LHCN-M2 (cell line): ENCODE measurements at places on chromosomes 1 and 21.
A peak's percentile ranks its signal among the peaks of the same experiment; 100 is the strongest.

GRCh38 chr21:29739176-29739575, 200.6 kb downstream of the GRIK1 start:
- DNase-seq = no peak

DNA sequence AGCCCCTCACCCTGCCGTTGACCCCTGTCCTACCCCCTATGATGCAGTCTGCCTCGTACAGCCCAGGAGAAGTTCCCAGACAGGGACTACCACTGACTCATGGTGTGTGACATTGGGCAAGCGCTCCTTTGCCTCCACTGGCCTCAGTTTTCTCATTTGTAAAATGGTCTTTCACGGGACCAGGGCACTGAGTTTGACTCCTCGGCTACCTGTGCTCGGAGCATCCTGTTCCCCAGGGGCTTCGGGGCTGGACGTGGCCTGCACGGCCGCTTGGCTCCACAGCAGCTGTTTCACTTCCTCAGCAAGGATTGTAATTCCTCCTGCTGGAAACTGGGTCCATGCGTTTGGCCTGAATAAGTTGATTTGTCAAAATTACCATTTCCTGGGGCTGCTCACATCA, 277.3 kb downstream of the MATN1 start:
- DNase-seq = no peak

DNA sequence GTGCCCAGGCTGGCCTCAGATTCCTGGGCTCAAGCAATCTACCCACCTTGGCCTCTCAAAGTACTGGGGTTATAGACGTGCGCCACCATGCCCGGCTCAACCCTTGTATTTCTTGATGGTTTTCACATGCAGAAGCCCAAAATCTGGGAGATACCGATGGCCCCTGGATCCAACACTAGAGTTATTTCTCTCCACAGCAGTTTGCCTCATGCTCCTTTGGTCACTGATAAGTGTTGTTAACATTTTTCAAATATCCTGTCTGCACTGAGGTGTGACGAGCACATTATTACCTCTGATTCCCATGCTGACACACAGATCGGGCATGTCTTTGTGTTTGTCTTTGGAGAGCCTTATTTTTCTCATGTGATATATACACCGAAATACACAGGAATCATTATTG, 107.0 kb downstream of the KIF26B start:
- DNase-seq = no peak

DNA sequence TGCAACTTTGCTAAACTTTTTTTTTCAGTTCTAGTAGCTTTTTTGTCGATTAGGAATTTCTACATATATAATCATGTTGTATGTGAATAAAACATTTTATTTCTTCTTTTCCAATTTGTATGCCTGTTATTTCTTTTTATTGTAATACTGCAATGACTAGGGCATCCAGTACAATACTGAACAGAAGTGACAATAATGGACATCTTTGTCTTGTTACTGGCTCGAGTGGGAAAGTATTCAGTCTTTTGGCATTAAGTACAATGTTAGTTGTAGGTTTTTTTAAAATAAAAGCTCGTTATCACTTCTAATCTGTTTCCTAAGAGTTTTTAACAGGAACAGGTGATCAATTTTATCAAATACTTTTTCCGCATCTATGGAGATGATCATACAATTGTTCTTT, 9.8 kb downstream of the STPG1 start:
- DNase-seq = no peak

GRCh38 chr1:212293579-212293978, 8.4 kb downstream of the PPP2R5A start:
- DNase-seq = no peak

DNA sequence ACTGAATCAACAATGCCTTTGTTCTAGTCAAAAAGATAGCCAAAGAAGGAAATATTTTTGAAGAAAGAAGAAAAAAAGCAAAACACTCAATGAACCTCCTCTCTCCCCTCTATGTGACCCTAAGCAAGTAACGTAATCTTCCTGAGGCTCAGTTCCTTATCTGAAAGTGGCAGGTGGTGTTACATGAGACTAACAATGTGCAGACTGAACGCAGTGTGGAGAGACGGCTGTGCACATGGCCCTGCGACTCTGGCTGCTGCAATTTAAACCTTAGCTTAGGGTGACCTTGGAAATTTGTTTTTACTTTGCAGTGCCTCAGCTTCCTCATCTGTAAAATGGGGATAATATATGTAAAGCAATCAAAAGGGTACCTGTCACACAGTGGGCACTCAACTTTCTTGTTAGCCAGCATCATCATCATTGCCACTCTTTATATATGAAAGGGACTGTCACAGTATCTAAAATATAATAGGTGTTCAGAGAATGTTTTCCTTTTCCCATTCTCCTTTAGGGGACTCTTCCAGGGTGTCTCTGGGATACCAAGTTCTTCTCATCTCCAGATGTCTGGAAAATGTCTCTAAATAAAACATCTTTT, 100.1 kb upstream of the JUN start:
- DNase-seq = no peak

- peak; percentile 57 for DNase-seq
Measured at GRCh38 chr1:20410503-20410902, 75.5 kb downstream of the CAMK2N1 start.

- no peak for DNase-seq
Measured at GRCh38 chr1:113593550-113594297, 165.6 kb downstream of the PHTF1 start.

DNA sequence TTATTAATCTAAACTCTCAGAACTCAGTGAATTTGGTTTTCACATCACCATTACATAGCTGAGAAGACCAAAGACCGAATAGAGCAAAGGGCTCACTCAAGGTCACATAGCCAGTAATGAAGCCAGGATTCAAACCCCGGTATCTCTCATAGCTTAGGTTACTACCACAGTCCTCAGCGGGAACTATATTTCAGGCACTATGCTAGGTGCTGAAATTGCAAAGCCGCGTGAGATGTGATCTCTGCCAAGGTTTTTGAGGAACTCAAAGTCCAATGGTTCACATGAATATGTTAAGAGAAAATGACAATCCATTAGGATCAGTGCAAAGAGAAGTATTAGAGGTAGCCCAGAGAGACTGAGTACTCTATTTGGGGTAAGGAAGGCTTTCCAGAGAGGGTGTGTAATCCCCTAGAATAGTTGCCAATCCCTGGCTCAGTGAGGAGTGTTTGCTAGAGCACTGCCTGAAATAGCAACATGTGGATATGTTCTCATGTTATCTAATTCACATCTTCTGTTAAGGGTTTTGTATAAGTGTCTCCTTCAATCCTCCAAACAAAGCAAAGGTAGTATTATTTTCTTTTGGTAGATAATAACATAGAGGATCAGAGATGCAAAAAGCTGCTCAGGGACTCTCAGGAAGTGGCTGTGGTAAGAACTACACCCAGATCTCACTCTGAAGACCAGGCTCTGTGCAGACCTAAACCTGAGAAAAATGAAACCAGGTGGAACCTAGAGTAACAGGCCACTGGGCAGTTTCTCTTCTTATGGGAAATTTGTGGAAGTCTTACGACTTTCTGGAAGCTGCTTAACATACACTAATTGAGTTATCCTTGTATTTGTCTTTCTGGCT, 93.1 kb upstream of the C8B start:
- no peak for DNase-seq

- DNase-seq = no peak
Measured at GRCh38 chr1:178498896-178499675, 2.3 kb upstream of the CLEC20A start.

DNA sequence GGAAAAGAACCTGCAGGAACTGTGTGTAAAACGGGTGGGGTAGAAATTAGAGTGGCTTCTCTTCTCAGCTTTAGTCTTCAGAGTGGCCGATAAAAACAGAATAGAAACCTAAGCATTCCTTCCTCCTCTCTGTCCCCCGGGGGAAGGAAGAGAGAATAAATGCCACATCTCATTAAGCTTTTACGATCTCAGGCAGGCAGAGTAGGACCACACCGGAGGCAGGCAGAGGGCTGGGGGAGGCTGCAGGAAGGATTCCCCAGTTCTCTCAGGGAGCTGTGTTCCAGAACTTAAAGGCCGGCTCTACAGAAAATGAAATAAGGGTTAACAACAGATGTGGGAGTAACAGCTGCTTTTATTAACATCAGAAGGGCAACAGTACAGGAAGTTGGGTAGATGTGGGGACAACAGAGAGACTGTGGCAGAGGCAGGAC, 24.5 kb upstream of the MEF2D start:
- DNase-seq = no peak

GRCh38 chr1:165397944-165398343, 41.4 kb upstream of the LMX1A start:
- peak; percentile 18 for DNase-seq

- no peak for DNase-seq
Measured at GRCh38 chr1:28326984-28327383, 1.9 kb upstream of the MED18 start.

DNA sequence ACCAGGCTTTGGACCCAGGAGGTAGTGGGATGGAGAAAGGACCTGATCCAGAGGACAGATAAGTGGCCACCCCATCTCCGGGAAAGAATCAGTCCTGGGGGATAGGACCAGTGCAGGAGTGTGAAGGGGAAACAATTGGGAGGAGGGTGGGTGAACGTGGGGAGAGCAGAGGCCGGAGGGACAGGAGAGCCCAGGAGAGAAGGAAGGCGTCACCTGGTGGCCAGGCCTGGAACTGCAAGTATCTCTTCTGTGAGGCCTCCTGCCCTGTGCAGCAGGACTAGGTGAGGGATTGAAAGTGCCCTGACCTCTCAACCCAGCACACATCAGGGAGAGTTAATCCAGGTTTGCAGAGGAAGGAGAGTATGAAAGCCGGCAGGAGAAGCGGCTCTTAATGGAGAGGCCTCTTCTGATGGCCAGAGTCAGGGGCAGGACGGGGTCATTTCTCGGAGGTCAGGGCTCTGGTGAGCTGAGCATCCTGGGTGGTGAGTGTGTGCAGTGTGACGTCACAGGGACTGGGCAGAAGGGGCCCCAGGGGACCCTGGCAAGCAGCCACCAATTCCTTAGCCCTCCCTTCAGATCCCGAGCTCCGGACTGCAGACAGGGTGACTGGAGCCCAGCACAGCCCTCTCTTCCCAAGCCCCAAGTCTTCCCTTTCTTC, 9.2 kb upstream of the LAD1 start:
- DNase-seq = peak; percentile 64

DNA sequence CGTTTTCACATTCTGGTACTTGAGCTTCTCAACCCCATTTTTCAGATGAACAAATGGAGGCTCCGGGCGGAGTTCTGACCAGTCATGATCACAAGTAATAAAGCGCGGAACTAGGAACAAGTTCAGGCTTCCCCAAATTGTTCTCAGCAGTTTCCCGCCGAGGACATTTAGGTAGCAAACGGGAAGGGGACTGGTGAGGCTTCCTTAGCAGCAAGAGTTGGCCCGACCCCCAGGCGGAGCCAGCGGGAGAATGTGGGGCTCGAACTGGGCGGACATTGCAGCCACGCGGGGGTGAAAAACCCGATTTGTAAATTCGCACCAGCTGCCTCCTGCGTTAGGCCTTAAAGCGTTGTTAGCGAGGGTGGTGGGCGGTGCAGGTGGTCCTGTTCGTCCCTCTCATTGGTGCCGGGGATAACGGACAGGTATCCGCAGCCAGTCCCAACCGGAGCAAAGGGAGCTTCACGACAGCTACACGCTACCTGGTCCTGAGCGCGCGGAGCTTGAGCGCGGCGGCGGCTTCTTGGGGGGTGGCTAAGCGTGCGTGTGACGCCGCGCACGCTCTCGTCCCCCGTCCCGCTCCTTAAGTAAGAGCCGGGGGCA, 15.3 kb downstream of the SEMA6C start:
- DNase-seq = no peak

- peak; percentile 42 for DNase-seq
Measured at GRCh38 chr1:214901718-214902117, 180.8 kb upstream of the KCNK2 start.

DNA sequence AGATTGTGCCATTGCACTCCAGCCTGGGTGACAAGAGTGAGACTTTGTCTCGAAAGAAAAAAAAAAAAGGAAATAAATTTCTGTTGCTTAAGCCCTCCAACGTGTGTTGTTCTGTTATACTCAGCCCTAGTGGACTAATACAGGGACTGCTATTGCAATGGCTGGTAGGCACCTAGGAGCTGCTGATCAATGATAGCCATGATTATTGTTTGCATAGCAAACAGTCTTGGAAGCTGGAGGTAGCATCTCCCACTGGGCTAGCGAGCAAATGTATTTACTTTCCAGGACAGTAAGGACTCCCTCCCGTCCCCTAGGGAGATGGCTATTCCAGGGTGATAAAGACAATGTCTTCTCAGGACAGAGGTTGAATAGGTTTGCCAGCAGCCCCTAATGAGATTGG, 13.5 kb upstream of the TNFRSF8 start:
- no peak for DNase-seq

DNA sequence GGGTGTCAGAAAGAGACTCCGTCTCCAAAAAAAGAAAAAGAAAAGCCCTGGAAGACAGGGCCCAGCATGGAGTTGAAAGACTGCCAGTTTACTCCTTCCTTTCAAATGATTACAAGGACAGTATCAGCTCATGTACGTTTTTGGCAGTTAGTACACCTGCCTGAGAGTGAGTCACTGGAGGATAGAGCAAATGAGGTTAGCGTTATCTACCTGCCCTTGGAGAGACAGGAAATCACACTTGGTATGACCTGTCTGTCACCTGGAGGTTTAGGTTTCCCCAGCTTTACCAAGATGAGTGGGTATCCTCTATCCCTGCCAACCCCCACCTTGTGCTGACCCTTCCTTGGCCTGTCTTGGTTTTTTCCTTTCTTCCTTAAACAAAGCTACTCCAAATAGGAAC, 96.8 kb upstream of the BMP8A start:
- DNase-seq = no peak

DNA sequence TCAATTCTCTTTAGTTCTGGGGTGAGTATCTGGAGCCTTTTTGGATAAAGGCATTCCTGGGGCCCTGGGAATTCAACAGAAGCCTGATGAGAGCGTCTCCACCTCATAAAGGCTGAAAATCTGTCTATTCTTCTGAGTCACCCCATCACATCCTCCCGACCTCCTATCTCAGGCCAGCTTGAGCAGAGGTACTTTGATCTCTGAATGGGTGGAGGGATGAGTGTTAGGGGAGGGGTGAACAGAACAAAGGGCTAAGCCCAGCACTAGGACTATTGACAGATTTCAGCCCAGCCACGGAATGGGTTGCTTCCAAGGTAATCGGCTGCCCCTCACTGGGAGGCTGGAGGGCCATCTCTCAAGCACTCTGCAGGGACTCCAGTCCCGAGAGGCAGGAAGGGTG, 2.5 kb upstream of the MYBPH start:
- DNase-seq = peak; percentile 85

- DNase-seq = no peak
Measured at GRCh38 chr1:21289127-21289526, 1.1 kb downstream of the ECE1 start.

DNA sequence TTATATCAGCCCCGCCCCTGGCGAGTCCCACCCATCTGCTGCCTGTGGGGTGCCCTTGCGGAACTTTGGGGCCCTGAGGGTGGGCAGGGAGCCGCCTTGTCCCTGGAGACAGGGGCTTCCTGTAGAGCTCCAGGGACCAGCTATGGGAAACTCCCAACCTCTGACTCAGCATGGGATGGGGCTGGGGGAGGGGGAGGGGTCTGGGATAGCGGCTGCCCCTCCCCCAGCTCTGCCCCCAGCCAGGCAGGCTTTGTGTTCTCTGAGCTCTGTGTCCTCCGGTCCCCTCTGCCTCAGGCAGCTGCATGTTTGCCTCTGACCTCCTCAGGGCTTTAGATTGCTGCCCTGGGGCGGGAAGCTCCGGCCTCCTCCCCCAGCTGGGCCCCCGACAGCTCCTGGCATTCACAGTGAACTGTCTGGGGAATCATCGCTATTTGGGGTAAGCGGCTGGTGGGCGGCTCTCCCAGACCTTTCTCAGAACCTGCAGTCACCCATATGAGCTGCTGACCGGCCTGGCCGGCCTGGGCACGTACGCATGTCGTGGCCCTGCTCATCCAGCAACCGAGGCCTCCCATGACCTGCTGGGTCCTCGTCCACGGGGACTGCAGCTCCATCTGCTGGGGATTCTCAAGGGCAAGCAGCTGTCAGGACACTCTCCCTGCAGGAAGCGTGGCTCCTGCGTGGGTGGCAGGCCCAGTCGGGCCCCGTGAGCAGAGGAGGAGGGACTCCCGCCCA, 17.1 kb downstream of the ARHGEF16 start:
- no peak for DNase-seq
